ENCODE measurements at places on chromosomes 12 and 14.

- DNase-seq: no peak
Measured at GRCh38 chr12:14828892-14829291, 14.4 kb downstream of the ART4 start.

GRCh38 chr12:51926718-51927117 is 19.4 kb downstream of the ACVRL1 start:
- DNase-seq: no peak

- DNase-seq: no peak
Measured at GRCh38 chr12:49965836-49966235, 4.2 kb downstream of the AQP5 start.

- no peak for DNase-seq
Measured at GRCh38 chr12:14562279-14562678, 5.4 kb downstream of the PLBD1 start.

DNA sequence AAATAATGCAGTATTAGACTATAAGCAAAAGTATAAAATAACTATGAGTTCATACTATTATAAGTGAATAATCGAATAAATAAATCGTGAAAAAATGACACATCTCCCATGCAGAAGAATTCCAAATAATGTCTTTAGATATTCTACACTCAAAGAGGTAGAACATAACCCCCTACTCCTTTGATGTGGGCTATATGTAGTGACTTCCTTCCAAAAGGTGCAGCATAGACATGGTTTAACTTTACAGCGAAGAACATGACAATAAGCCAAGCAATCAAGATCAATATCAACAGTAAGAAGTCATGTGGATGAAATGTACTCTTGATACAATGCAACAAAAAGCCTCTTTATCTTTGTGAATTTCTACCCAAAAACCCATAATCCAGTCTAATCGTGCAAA is 46.0 kb upstream of the HIF1A start:
- no peak for DNase-seq

DNA sequence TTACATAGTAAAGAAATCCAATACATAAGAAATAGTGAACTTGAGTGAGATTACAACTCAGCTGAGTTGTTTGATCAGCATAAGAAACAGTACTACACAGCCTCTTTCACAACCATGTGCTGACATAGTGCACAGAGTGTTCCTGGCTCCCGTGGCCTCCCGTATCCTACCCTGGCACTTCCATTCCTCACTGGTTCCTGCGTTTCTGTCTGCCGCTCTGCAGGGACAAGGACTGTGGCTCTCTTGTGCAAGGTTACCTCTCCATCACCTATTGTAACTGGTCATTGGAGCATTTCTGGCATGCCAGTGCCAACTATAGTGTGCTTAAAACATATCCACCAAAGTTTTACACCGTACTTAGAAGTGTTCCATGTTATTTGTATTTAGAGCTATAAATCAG is 46.3 kb upstream of the PCED1B start:
- DNase-seq: no peak

DNA sequence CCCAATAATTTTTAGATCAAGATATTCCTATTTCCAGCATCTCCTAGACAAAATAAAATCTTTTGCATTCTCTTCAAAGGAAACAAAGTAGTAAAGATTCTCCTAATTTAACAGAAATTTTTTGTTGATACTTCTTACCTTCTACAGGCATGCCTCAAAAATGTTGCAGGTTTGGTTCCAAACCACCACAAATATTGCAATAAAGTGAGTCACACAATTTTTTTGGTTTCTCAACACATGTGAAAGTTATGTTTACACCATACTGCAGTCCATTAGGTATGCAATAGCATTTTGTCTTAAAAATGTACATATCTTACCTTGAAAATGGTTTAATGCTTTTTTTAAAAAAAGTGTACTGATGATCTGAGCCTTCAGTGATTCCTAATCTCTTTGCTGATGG is 65.6 kb upstream of the USP15 start:
- no peak for DNase-seq

- DNase-seq: no peak
Measured at GRCh38 chr12:3464561-3464960, 26.4 kb upstream of the PRMT8 start.

- DNase-seq: no peak
Measured at GRCh38 chr14:59389936-59390335, 75.2 kb downstream of the GPR135 start.

DNA sequence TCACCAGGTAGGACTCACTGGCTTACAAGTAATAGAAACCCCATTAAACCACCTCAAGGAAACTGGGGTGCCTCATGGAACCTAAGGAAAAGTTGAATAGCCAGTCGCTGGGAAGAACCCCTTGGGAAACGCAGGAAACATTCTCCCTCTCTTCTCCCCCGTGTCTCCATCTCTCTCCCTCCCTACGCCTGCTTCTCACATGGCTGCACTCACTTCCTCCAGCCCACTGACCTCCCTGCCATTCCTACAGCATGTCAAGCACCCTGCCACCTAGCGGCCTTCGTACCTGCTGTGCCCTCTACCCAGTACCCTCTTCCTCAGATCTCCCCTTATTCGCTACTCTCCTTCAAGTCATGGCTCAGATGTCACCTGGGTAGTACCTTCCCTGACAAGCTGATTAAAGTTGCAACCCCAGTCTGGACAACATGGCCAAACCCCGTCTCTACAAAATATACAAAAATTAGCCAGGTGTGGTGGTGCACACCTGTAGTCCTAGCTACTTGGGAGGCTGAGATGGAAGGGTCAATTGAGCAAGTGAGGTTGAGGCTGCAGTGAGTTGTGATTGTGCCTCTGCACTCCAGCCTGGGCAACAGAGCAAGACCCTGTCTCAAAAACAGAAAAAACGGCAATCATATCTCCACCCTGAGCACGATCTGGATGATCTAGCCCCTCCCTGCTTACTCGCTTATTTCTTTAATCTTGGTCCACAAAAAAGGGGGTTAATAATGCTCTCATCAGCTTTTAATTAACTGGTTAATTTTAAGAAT is 6.4 kb upstream of the DTX1 start:
- peak; percentile 20 for DNase-seq

DNA sequence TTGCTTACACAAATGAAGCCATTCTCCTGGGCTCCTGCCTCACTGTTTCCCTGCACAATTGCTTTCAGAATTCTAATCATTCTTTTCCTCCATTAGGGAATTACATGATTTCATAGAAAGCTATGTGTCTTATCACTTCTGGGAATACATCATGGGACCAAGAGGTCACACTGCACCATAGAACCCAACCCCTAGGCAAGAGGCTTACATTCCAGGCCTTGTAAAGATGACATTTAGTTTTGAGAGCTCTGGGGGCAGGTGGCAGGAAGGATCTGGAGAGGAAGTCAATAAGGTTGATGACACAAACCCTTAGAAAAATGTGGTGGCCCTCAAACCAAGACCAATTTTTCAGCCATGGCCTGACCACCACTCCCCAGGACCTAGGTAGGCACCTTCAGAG is 57.1 kb downstream of the NUAK1 start:
- DNase-seq: no peak

- DNase-seq: no peak
Measured at GRCh38 chr12:79296871-79297270, 393.9 kb downstream of the PAWR start.

GRCh38 chr14:94203473-94204210 is 29.5 kb downstream of the PPP4R4 start:
- no peak for DNase-seq

GRCh38 chr14:23430723-23431085 is 4.8 kb downstream of the MYH7 start:
- no peak for DNase-seq

GRCh38 chr12:67656251-67656650 is 7.7 kb downstream of the DYRK2 start:
- no peak for DNase-seq

DNA sequence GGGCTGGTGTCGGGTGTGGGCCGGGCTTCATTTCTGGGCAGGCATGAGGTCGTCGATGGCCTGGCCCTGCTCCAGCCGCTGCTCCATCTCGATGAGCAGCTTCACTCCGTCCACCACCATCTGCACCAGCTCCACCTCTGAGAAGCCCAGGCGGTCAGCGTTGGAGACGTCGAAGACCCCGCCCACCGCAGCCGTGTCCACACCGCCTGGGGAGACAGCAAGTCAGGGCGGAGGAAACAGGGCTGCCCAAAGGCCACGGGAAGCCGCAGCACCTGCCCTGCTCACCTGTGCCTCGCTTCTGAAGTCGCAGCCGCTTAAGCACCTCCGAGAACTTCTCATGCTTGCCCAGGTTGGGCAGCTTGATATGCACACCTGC is 2.8 kb downstream of the CKB start:
- DNase-seq: no peak

GRCh38 chr12:98559666-98560065 is 33.8 kb upstream of the SLC25A3 start:
- no peak for DNase-seq

- no peak for DNase-seq
Measured at GRCh38 chr14:97620066-97620465, 822.9 kb downstream of the VRK1 start.

- DNase-seq: no peak
Measured at GRCh38 chr12:1872448-1872847, 46.0 kb downstream of the CACNA2D4 start.

DNA sequence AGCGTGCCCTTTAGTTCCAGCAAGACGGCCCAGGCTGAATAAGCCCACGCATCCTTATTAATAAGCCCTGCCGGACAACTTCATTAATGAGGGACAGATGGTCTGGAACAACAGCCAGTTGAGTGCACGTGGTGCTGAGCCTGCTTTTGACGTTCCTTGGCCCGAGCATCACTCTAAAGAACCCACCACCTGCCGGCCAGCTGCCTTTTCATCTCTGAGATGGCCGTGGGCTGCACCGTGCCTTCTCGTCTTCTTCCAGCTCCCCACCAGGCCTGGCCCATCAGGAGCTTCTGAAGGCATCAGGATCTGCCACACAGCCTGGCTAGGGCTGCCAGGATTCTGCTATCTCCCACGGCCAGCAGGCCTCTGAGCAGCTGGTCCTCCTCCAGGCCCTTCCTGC is 80.0 kb downstream of the AACS start:
- DNase-seq: no peak

GRCh38 chr12:29957835-29958234 is 174.1 kb upstream of the TMTC1 start:
- no peak for DNase-seq

DNA sequence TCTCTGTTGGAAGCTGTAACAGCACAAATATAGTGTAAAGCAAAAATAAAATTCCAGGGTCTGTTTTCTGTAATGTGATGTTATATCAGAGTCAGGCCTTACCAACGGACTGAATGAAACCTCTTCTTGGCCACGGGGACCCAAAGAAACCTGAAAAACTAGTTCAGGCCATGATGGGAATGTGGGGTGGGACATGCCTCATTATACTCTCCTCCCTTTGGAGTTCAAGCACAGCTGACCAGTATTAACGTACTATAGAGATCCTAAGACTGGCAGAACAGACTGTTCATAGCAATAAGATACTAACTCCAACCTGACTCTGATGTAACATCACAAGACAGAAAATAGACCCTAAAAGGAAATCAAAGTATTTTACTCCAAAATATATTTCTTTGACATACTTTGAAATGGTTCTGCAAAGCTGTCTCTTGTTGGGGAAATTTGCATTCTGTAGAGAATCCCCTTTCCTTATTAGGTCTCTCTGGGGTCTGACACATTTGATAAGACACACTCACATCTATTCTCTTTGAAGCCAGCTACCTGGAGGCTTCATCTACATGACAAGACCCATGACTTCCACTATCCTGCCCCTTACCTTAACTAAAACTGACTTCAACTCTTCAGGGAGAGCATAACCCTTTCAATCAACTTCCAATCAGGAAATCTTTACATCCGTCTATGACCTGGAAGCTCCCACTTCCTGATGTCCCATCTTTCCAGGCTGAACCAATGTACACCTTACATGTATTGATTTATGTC is 444.6 kb downstream of the SOX5 start:
- no peak for DNase-seq

GRCh38 chr12:90024262-90024661 is 315.6 kb upstream of the ATP2B1 start:
- no peak for DNase-seq

- DNase-seq: no peak
Measured at GRCh38 chr12:131318045-131318685, 364.5 kb downstream of the ADGRD1 start.

GRCh38 chr14:35341751-35342488 is 49.7 kb downstream of the PSMA6 start:
- peak; percentile 90 for DNase-seq

- no peak for DNase-seq
Measured at GRCh38 chr12:66187821-66188220, 1.2 kb upstream of the IRAK3 start.

DNA sequence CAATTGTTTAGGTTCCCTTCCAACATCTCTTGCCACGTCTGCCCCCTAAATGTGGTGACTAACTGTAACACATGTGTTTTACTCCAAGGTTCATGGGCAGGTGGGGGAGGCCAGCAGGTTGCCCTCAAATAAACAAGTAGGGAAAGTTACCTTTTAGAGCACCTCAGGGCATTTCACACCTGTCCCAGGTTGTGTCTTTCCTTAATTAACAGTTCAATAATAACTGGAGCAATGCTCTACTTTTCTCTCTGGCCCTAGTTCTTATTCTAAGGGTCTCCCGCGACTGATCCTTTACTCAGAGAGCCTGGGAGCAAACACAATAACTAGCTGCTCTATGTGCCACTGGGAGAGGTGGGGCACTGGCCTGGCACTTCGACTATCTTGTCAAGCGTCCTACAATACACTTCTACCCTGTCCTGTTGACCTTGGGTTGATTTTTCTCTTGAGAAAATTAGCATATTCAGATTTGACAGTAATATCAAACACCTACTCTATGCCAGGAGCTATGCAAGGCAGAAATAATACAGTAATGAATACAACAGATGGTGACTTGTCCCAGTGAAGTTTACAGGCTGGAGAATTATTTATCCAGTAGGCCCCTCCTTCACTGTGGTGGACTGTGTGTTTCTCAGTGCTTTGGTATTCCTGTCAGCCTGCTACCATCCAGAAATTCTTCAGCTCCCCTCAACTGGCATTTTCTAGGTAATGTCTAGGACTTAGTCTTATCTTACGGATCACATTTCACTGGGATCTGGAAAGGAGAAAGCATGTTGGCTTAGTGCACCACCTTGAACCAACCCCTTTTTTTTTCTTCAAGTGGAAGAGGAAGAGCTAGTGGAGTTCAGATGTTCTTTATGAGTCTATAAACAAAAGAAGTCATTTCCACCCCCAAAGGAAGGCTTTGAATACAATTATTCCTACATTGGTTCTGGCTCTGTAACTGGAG is 202.6 kb downstream of the CRADD start:
- no peak for DNase-seq

DNA sequence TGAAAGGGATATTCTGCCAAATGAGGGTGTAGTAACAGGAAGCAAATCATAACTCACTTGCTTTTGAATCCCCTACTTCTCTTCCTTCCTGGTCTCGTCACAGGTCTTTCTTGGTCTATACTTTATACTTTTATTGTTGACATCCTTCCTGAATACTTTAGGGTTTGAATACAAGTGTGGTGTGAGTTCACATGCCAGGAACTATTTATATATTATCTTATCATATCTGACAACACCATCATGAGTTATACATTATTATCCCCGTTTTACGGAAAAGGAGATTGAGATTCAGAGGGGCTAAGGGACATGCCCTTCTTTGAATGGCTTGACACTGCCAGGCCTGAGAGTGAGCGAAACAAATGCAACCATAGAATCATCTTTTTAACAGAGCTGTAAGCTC is 33.0 kb upstream of the TSPAN8 start:
- DNase-seq: no peak

- DNase-seq: peak; percentile 44
Measured at GRCh38 chr12:97404543-97404942, 58.1 kb upstream of the RMST start.

Data from NCI-H460 (cell line).